ENCODE measurements at places on chromosomes 2 and 18.

DNA sequence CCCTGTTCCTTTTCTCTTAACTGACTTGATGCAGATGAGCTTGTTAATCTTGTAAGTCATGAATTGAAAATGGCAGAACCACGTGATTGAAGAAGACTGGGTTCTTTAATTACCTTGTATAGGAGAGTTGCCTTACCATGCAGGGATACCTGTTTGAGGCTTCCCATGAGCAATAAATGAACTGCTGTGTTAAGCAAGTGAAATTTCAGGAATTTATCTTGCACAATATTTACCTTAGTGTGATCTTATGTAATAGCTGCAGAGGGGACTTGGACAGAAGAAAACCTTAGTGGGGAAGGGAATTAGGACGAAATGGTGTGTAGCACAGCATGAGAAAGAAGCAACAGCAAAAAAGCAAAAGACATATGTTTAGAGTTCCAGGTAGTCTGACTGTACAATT lies 384.0 kb upstream of the TMEFF2 start:
- DNase-seq: no peak

GRCh38 chr2:242024751-242025355 lies 155.3 kb downstream of the RTP5 start:
- DNase-seq: no peak

DNA sequence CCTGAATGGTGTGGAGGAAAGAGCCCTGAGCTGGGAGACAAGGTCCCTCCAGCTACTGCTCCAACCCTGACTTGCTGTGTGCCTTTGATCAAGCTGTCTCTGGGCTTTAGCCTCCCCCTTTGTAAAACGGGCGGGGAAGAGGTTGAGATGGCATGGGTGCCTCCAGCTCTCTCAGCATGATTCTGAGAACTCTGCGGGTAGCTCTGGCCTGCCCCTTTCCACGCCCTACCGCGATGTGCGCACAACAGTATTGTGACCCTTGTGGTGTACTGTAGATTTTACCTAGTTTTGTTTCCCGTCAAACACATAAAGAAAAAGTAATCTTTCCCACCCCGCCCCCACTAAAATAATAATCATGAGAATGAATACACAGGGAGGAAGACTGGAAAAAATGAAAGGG lies 5.3 kb downstream of the CD8A start:
- DNase-seq: no peak

GRCh38 chr18:61702007-61702406 lies 190.8 kb downstream of the RNF152 start:
- DNase-seq: no peak

- DNase-seq: peak; percentile 79
Measured at GRCh38 chr2:11582862-11583752, 49.3 kb downstream of the GREB1 start.

DNA sequence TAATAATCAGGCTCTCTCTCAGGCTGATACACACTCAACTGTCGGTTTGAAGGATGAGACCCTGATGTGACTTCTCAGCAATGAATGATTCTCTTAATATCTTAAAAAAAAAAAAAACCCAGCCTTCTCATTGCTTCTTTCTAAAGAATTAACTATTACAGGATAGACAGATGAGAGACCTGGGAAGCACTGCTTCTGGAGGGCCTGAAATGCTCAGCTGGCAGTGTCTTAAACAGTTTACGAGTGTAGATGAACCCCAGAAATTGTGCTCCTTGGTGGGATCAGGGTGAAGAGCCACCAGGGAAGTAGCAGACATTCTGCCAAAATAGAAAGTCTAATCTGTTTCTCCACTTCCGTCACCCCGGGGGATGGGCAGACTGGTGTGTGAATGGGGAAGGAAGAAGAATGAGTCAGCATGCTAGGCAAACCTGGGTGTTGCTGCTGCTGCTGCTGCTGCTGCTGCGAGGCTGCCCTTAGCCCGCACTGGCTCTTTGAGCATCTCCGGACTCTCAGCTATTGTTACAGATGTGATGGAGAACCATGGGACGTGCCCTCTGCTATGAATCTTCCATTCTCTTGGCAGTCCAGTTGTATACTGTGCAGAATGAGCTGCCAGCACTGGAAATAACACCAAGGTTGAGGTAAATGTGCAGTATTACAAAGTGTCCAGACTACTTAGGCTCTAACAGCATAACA lies 158.4 kb downstream of the SETBP1 start:
- no peak for DNase-seq

GRCh38 chr2:171057575-171057974 lies 103.1 kb downstream of the TLK1 start:
- DNase-seq: no peak
